ENCODE measurements at places on chromosomes 1 and 21.

- DNase-seq, result no peak
Measured at GRCh38 chr1:155070158-155070621, 6.7 kb downstream of the EFNA4 start.

DNA sequence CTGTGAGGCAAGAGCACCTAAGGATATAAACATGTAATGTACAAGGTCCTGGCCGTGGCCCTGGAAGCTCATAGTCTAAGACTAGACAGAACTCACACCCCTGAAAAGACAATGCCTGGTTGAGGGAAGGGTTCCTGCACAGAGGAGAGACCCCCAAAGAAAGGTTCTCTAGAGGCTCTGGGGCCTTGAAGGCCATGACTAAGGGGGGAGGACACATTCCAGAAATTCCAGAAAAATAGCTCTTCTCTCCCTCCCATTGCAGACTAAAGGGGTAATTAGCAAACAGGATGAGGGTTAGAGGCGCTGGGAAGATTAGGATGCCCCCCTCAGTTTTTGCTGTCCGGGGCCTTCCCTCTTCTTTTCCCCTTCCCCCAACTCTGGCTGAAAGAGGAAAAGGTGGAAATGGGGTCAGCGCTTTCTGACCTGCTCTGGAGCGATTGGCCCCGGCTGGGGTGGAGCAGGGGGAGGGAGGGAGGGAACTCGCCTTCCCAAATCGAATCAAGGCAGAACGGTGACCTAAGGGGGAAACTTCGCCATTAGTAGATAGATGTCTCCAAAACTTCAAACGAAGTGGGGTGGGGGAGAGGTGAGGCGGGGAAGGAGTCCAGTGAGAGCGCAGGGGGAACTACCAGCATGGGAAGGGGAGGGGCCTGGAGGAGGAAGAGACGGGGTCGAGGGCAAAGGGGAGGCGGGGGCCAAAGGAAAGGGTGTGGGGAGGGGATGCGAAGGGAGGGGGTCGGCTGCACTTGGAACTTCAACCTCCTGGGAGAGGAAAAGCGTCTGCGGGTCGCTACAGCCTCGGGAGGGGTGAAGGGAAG, 11.8 kb downstream of the PAX7 start:
- no peak for DNase-seq

GRCh38 chr1:234108921-234109320, 204.4 kb downstream of the SLC35F3 start:
- DNase-seq, result no peak

DNA sequence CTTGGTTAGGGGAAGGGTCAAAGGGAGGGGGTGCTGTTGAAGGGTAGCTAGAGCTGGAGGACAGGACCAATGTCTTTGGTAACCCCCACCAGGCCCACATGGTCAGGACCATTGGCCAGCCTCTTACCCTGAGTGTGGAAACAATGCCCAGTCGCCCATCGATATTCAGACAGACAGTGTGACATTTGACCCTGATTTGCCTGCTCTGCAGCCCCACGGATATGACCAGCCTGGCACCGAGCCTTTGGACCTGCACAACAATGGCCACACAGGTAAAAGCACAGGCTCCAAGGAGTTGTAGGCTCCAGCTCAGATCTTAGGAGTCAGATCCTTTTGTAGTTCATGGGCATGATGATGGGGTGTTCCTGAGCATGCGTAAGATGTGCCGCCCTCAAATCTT, 3.8 kb downstream of the CA14 start:
- no peak for DNase-seq

DNA sequence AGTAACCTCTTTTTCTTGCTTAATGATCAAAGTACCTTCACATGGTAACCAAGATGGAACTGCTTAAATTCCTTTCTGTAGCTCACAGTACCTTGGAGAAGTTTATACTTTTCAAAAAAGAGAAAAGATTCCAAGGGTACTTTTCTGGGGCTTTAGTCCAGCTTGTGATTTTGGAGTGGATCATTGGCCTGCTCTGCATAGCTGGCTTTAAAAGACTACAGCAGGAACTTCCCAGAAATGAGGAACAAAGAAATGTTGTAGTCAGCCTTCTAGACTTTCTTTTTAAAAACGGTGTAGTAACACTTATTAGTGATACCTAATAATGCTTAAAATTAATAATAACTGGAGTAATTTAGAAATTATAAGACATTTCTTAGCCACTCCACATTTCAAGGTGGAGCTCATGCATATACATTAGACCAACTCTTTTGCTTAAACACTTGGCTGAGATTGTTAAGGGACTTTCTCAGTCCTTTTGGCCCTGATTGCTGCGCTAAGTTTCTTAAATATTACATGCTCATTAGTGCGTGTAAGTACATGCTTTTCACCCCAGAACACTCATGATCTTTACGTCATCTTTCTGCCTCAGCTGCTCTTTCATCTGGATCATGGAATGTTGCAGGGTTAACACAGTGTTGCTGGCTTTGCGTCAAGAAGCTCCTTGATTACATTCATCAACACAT, 57.3 kb downstream of the SDCCAG8 start:
- DNase-seq, result no peak

DNA sequence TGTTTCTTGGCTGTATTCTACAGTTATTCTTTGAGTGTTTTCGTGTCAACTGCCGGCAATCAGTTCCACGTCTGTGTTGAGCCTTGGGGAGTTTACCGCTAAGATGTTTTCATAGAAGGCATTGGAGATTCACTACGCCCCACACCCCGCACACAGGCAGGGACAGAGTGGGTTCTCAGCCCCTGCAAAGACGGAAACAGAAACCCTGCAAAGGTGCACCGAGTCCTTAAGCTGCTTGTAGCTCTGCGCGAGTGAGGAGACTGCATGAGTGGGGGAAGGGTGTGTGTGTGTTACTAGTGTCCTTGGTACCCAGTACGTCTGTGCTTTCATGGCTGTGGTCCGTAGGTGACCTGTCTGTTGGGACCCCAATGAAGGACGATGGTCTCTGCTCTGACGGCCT, 1.9 kb downstream of the LHX4 start:
- no peak for DNase-seq

DNA sequence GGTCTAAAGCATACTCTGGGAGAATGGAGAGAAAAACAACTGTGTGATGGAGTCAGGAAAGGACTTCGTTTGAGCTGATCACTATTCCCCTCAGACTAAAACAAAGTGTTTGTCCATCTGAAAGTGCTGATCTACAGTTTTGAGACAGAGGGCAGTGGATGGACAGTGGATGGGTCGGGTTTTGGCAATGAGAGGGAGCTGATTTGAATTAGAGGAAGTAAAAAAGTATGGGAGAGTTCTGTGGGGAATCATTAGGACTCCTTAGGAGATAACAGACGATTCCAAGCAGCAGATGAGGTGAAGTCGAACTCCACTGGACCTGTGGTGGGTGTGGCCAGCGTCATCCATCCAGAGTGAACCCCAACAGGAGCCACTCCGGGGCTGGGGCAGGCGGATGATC, 62.3 kb downstream of the PTGS2 start:
- no peak for DNase-seq

- no peak for DNase-seq
Measured at GRCh38 chr1:213388199-213388598, 337.2 kb downstream of the RPS6KC1 start.

- DNase-seq, result no peak
Measured at GRCh38 chr1:101389547-101389929, 152.7 kb downstream of the S1PR1 start.

DNA sequence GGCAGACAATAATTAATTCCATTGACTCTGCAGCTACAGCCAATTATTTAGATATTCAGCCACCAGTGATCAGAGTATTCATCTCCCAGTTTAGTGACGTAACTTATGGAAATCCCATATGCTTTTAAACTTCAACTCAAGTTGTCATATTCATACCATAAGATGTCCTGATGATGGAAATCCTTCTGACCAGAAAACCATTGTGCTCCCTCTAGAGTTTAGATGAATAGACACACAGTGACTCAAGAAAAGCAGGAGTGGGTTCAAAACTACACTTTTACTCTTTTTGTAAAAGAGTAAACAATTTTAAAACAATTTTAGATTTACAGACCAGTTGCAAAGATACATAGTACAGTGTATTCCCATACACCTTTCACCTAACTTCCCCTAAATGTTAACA, 463.7 kb downstream of the KCNT2 start:
- DNase-seq, result no peak

DNA sequence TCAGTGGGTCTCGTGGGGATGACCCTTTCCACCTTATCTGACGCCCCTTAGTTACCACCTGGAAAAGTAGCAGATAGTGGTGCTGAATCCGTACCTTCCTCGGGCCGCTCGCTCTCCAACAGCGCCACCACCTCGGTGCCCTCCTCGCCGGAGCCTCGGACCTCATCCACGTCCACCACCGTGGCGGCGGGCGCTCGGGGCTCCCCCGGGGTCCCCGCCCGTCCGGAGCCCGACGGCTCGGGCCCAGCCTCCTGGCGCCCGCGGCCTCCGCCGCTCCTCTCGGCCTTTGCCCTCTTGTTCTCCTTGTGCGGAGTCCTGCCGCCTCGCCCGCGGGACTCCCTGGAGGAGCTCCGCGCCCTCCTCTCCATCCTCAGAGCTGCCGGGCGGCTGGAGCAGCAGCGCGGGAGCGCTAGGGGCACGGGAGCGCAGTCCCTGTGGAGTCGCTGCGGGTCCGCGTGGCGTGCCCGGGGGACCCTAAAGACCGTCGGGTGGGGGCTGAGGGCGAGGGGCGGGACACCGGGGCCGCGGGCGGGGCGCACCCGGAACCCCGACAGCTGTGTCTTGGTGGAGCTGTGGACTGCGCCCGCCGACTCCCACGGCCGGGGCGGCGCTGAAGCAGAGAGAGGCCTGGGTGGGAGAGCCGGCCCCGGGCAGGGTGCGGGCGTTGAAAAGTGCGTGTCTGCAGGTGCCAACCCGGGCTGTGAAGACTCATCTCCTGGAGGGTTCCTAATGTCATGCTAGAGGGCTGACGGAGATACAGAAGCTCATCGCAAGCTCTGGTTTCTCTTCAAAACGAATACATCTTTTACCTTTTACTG, at the start of gene NPHS2:
Gene NPHS2, minus strand, starts transcription at position 452 of the 818 bp plus-strand sequence. Its CDS starts 84 bp downstream, at position 368.
- no peak for DNase-seq

DNA sequence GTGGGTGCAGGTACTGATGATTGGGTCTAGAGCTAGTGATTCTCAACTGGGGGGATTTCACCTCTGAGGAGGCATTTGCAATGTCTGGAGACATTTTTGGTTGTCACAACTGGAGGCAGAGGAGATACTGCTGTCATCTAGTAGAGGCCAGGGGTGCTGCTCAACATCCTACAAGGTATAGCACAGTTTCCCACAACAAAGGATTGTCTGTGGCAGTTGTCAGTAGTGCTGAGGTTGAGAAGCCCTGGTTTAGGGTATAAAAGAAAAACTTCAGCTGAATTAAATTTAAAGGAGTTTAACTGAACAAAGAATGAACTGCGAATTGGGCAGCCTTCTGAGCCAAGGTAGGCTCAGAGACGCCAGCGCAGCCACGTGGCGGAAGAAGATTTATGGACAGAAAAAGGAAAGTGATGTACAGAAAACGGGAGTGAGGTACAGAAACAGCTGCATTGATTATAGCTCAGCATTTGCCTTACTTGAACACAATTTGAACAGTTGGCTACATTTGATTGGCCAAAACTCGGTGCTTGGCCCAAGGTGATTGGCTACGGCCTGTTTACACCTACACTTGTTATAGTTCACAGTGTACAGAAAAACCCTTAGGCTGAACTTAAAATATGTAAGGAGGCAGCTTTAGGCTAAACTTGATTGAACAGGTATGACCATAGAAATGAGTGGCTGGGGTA, 40.4 kb downstream of the MPZL1 start:
- DNase-seq, result no peak

DNA sequence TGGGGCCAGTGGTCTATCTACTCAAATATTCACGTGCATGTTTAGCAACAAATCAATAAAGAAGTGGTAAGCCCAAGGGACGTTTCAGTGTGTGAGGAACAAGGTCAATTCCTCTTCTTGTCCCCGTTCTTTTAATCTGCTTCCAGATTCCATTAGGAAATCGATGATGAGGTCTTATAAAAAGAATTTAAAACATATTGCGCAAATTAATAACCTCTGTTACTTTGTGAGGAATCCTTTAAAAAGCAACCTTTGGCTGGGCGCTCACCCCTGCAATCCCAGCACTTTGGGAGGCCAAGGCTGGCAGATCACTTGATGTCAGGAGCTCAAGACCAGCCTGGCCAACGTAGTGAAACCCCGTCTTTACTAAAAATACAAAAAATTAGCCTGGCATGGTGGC, 113.0 kb upstream of the TMPRSS2 start:
- no peak for DNase-seq
